NT2/D1 (cell line): ENCODE measurements at places on chromosomes 5 and 9.

DNA sequence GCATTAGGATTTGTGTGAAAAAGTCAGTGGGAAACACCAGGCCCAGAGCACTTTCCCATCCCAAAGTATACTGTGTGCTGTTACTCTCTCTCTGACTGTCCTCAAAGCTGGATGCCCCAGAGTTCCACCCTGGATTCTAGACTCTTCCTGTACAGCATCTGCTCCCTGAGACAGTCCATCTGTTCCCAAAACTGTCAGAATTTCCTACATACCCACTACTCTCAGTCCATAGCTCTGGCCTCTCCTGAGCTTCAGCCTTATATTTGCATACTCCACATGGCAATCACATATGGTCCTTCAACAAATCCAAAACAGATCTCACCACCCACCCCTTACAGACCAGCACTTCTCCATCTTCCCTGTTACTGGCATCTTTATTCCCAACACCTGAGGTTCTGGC is 9.5 kb downstream of the ELP1 start:
- no peak for DNase-seq

- no peak for DNase-seq
Observed at GRCh38 chr5:80926979-80927656, 33.0 kb upstream of the RASGRF2 start.

- no peak for DNase-seq
Observed at GRCh38 chr5:82885627-82886389, 191.4 kb downstream of the TMEM167A start.

GRCh38 chr5:135921388-135921787 is 25.7 kb upstream of the IL9 start:
- no peak for DNase-seq

DNA sequence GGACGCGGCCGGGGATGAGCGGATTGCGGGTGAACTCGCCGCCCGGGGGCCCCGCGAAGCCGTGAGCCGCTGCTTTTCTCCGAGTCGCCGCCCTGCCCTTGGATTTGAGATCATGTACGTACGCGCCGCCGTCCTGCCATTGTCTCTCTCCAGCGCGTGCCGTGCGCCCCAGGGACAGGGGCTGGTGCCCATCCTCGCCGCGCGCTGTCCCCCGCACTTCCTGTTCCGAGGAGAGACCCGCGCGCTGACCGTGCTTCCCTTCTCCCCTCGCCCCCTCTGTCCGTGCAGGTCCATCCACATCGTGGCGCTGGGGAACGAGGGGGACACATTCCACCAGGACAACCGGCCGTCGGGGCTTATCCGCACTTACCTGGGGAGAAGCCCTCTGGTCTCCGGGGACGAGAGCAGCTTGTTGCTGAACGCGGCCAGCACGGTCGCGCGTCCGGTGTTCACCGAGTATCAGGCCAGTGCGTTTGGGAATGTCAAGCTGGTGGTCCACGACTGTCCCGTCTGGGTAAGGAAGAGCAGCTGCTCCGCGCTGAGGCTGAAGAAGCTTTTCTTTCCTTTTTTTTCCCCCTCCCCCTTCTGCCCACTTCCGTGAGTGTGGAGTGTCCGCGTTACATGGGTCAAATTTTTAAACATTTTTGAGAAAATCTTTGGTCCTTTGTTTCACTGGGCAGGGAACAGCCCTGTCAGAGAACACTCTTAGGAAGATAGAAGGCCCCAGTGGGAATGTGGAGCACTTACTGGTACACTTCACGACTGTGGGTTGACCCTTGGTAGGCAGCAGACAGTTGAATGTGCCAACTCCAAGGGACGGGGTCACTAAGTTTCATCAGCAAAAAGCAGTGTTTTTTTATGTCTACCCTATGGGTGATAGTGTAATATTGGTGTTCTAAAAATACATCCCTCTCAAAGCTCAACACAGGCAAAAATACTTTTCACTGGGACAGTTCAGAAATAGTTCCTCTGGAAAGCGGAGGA is 727 bp downstream of the RHOBTB3 start:
- no peak for DNase-seq

GRCh38 chr9:116081435-116082115 is 72.0 kb upstream of the PAPPA start:
- DNase-seq, result no peak

DNA sequence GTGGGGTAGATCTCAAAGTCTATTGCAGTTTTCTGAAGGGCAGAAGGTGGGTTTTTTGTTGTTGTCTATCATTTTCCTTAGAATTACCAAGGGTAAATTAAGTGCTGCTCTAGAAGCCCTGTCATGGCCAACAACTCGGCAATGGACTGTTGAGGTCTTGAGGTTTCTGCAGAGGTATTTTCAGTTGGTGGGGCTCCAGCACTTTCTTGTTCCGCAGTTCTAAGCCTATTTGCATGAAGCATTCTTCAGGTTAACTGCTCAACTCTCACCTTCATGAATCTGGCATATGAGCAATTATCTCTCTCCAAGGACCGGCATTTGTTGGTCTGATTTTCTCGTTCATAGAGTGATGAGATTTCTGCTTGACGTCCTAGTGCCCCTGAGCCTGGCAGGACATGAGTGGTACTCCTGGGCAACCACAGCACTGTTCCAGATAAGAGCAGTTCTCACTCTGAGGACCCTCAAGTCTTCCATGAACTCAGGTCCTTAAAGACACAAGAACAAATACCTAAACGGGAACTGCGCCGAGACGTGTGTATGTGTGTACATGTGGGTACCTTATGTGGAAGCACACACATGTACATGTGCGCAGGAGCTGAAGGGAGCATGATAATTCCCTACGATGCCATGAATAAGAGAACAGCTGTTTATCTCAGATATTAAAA is 544.5 kb downstream of the CSNK1G3 start:
- no peak for DNase-seq

- no peak for DNase-seq
Observed at GRCh38 chr5:172958331-172959046, 735 bp upstream of the RPL26L1 start.

GRCh38 chr9:70554881-70555280 is 140.4 kb upstream of the KLF9 start:
- no peak for DNase-seq

- DNase-seq, result no peak
Observed at GRCh38 chr9:6945816-6946215, 188.0 kb downstream of the KDM4C start.

- DNase-seq, result no peak
Observed at GRCh38 chr5:88979244-88979643, 96.3 kb upstream of the MEF2C start.
